CD4-positive, alpha-beta T cell (primary cell): ENCODE measurements at places on chromosomes 16 and 17.

- DNase-seq = no peak
Observed at GRCh38 chr17:41919165-41919817, 540 bp upstream of the ACLY start.

GRCh38 chr17:36542755-36543154, 2.0 kb upstream of the GGNBP2 start:
- DNase-seq = no peak

DNA sequence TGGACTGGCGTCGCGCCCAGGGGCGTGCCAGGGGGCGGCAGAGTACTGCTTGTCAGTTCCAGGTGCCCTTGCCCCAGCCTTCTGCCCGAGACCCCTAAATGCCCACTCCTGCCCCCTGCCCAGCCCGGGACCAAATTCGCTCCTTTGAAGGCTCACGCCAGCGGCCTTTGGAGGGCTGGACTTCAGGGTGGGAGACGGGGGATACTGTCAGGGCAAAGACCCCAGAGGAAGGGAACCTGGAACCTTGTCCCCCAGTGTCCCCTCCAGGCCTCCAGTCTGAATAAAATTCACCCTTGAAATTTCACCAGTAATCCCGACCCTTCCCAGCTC, 737 bp downstream of the OTOP3 start:
- DNase-seq = no peak

DNA sequence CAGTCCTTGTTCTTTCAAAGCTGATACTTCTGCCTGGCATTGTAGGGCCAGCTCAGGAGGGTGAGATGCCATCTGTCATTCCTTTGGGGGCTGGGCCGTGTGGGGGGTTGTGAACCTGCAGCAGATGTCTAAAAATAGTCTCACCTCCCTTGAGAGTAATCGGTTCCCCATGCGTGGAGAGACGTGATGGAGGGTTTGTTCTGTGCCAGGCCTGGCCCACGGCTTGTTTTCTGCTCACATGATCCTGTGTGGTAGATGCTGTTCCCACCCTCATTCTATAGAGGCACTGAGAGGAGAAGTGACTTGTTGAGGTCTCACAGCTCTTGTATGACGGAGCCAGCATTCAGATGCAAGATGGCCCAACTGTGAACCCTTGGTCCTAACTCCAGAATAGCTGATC, 4.6 kb downstream of the IRF8 start:
- no peak for DNase-seq

DNA sequence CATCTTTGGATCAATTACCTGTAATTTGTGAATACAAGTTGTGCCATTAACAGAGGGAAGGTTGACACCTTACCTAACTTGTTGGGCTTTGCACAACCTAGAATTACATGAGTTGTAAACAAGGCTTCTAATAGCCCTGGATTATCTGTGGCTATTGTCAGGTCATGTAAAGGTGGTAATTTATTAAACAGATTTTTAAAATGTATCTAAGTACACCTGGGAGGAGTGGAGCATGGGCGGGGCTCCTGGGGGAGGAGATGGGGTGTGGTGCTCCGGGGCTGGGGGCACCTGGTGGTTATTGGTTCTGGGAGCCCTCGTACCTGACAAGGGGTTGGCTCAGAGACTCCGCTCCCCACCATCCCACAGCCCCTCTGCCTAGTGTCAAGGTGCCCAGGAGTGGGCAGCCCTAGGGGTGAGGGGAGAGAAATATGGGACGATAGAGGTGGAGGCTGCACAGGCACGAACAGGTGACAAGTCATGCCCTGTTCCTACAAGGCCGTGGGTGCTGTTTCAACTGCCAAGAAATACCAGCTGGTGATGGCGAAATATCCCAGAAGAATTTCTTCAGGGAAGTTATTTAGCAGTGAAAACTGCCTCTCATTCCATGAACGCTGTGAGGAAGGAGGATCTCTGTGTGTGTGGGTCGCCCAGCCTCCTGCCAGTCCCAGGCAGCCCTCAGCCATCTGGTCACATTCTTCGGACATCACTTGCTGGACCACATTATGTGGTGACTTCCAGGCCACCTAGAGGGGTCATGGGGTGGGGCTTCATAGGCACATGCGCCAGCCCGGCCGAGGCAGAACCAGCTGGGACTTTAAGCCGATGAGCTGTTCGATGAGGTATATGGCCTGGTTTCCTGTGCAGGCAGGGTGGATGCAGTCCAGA, 55.5 kb upstream of the IRX3 start:
- no peak for DNase-seq

- no peak for DNase-seq
Observed at GRCh38 chr17:82907797-82908542, 68.1 kb upstream of the ZNF750 start.

DNA sequence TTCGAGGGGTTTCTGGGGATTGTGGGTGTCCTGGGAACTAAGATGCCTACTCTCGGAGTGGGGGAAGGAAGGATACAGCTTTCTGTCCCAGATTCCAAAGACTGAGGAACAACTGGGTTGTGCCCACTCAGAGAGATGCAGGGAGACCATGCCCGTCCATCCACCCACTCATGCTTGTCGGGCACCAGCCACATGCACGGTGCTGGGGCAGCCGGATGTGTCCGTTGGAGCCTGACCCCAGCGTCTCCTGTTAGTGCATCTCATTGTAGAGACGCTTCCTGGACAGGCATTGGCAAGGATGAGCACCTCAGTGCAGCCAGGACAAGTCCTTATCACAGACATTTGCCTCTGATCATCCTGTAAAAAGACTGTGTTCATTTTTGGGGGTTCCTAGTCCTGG, 58.1 kb downstream of the METRNL start:
- DNase-seq = no peak

DNA sequence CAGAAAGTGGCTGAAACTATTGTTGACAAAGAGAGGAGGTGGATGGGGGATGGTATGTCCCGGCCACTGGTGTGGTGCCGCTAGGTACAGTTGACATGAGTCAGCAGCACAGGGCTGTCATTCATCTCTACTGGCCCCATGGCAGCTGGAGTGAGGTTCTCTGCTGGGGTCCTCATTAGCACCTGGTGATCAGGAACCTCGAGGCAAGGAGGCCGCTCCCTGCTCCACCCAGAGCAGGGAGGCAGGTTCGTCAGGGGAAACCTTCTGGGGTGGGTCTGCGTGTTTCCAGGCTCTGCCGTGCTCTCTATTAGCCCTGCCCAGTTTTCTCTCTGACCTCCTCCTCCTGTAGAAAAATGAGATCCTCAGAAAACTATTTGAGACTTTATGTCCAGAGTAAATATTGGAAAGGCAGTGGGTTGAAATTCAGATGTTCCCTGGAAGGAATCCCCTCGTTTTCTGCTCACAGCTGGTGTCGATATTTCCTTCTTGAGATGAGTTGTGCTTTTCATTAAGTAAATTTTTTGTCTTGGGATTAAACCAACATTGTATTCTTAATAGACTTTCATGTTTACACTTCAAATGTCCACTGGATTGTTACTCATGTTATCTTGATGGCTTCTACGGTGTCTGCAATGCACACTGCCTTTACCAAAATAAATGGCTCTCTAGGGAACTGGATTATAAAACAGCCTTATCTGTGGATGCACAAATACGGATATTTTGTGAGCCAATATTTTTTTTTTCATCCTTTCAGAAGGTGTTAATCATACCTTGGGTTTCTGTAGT, 7.1 kb downstream of the NTN1 start:
- no peak for DNase-seq

- no peak for DNase-seq
Observed at GRCh38 chr16:30644334-30644830, 6.4 kb upstream of the PRR14 start.

DNA sequence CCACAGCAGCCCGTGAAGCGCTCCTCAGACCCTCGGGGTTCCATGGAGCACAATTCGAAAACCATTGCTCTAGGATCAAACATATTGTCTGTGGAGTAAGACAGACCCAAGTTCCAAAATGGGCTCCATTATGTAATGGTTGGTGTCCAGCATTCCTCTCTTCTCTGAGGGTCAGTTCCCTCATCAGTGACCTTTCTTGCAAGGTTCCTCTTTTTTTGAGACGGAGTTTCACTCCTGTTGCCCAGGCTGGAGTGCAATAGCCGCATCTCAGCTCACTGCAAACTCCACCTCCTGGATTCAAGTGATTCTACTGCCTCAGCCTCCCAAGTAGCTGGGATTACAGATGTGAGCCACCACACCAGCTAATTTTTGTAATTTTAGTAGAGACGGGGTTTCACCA, 28.4 kb downstream of the PLXDC1 start:
- DNase-seq = no peak

- no peak for DNase-seq
Observed at GRCh38 chr17:17398188-17398942, 78.4 kb upstream of the MED9 start.

GRCh38 chr17:9766970-9767369, 24.4 kb downstream of the DHRS7C start:
- no peak for DNase-seq

GRCh38 chr16:10210944-10211343, 28.7 kb upstream of the GRIN2A start:
- no peak for DNase-seq

DNA sequence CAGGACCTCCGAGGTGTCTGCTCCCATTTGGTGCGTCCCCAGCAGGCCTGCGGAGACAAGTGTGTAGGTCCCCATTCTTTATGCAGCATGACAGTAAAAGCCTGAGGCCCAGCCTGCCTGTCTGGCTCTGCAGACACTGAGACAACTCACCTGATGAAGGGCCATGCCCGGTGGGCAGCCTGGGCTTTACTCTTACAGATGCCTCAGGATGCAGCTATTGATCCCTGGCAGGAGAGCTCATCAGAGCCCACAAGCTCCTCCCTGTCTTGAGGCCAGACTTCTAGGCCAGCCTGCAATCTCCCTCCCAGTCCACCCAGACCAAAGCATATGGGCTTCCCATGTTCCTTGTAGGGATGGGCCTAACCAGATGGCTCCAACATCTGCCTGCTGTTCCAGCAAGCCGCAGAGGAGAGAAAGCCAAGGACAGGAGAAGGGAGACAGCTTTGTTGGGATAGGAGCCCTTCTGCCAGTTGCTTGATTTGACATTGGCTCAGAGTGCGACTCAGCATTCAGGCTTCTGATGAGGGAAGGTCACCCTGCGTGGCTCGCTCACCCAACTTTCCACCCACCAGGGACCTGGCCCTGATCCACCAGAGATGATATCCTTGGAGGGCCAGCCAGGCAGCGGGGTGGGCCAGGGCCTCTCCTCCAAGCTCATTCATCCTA, 87.5 kb downstream of the SOCS1 start:
- no peak for DNase-seq

DNA sequence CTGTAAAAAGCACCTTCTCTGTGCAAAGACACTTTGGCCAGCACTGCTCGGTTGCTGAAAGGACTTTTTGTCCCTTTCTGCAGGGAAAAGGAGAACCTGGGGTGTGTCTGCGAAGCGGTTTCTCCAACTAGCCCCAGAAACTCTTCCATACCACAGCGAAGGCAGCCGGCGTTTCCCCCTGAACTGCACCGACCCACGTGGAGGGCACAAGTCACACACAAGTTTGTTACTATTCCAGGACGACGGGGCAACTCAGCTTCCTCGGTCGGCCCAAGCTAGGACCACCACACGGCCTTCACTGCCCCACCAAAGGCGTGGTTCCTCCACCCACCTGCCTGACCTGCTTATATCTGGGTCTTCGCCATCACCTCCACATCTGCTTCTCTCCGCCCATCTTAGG, 1.9 kb downstream of the RTN4RL1 start:
- no peak for DNase-seq

DNA sequence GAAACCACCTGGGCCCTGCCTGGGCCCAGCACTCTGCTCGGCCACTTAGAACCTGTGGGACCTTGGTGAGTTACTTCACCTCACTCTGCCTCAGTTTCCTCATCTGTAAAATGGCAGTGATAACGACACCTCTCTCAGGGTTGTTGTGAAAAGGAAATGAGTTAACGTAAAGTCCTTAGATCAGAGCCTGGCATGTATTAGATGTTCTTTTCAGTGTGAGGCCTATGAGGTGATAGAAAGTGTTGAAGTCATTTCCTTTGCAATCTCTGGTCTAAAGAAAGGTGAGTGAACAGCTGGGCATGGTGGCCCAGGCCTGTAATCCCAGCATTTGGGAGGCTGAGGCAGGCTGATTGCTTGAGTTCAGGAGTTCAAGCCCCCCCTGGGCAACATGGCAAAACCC, 51.7 kb upstream of the LGALS9 start:
- DNase-seq = no peak

DNA sequence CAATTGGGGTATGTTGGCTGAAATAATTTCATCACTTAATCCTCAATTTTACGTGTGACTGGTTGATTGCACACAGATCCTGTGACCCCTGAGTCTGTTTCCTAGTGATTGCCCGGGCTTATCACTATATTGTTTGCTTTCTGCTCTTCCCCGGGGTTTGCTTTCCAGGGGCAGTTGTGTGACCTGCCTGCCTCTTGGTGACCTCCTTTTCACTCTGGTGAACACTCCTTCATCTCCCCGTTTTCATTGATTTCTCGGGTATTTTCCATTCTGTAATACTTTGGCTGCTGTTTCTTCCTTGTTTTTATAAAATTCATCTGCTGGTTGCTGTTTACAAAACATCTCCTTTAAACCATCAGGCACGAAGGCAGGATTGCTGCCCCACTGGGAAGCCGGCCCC, 36.0 kb downstream of the NTN1 start:
- no peak for DNase-seq

GRCh38 chr17:33435721-33436301, 142.7 kb upstream of the ASIC2 start:
- DNase-seq = no peak
